ENCODE measurements at places on chromosomes 16 and 17. TPM values are rescaled to one million over a fixed set of nuclear protein-coding genes. Genes with fewer than 3 reads are reported as not detected.

The GGT6 gene
- not detected for total RNA-seq

The TEX2 gene
- total RNA-seq = 31.9 TPM

The EFCAB5 gene
- not detected for total RNA-seq

The ZNF668 gene
- 12.3 TPM for total RNA-seq

The KNOP1 gene
- 5.1 TPM for total RNA-seq

The CSH1 gene
- total RNA-seq = not detected

The WSCD1 gene
- total RNA-seq = 0.08 TPM

The TBC1D3D gene
- 0.12 TPM for total RNA-seq

The FAM83G gene
- total RNA-seq = 14.3 TPM

The KRT25 gene
- not detected for total RNA-seq

The EVPLL gene
- total RNA-seq = not detected

The CNGB1 gene
- not detected for total RNA-seq

The ARHGAP23 gene
- 18.7 TPM for total RNA-seq

The LRRC37A3 gene
- total RNA-seq = 2.6 TPM

The TMC8 gene
- not detected for total RNA-seq

The DHRS7C gene
- not detected for total RNA-seq

The METTL2A gene
- 7.4 TPM for total RNA-seq

The ZNF750 gene
- total RNA-seq = not detected

The RASL10B gene
- total RNA-seq = 0.98 TPM

The NPIPA8 gene
- not detected for total RNA-seq

The TBC1D3I gene
- not detected for total RNA-seq

The KRT28 gene
- total RNA-seq = not detected

The TMEM170A gene
- 14.3 TPM for total RNA-seq

The CDRT15L2 gene
- total RNA-seq = not detected

The SEC14L1 gene
- 65.8 TPM for total RNA-seq

The CD300LG gene
- total RNA-seq = not detected

The PDIA2 gene
- 0.23 TPM for total RNA-seq

The TP53TG3B gene
- total RNA-seq = 0.08 TPM

The CCT6B gene
- 0.23 TPM for total RNA-seq

The CCL3 gene
- total RNA-seq = not detected

The SERPINF2 gene
- not detected for total RNA-seq

The DCAF7 gene
- total RNA-seq = 12.6 TPM

The SPATA22 gene
- total RNA-seq = not detected

The TNFSF13 gene
- 1.1 TPM for total RNA-seq

All from smooth muscle cell of the coronary artery (primary cell).